WERI-Rb-1 (cell line): ENCODE measurements at places on chromosomes 13 and 19.

DNA sequence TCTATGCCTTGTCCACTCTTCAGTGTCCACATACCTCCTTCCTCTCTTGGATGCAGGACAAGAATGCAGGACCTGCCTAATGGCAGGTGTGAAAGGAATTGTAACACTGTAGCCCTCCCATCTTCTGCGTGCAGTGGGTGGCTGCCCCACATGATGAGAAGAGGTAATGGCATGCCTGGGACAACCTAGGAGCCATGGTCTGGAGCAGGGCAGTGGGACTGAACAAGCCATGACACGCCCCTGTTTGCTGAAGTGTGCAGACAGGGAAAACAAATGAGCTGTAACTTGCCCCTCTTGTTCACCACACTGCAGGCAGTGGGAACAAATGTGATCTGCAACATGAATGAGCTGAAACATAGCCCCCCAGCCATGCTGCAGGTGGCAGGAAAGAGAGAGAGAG, 192.2 kb downstream of the PCDH17 start:
- no peak for DNase-seq

GRCh38 chr19:47363758-47364531, 14.8 kb downstream of the DHX34 start:
- no peak for DNase-seq

DNA sequence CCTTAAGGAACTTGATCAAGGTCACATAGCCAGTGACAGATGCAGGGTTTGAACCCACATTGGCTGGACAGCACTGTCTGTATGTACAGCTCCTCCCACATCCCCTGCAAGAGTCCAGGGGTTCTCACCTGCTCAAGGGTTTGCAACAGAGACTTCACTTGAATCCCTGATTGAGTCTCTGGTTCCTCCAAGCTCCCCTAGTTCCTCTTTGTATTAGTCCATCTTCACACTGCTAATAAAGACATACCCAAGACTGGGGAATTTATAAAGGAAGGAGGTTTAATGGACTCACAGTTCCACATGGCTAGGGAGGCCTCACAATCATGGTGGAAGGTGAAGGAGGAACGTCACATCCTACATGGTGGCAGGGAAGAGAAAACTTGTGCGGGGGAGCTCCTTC, 72.8 kb upstream of the CLDN10 start:
- no peak for DNase-seq

DNA sequence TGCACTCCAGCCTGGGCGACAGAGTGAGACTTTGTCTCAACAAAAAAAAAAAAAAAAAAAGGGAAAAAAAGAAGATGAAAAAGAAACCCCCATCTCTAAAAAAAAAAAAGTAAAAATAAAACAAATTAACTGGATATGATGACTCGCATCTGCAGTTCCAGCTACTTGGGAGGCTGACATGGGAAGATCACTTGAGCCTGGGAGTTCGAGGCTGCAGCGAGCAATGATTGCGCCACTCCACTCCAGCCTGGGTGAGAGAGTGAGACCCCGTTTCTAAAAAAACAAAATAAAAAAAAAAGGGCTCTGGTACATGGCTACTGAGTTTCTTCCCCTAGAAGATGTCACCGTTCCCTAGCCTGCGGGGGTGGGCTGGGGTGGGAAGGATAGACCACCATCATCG, 2.4 kb upstream of the CATSPERG start:
- no peak for DNase-seq

GRCh38 chr19:22595918-22596341, 38.2 kb upstream of the ZNF492 start:
- no peak for DNase-seq

GRCh38 chr13:47027780-47028437, 131.1 kb upstream of the HTR2A start:
- DNase-seq, result no peak

- no peak for DNase-seq
Measured at GRCh38 chr13:70893832-70894231, 785.6 kb upstream of the KLHL1 start.
